ENCODE measurements at places on chromosomes 12 and 14.

DNA sequence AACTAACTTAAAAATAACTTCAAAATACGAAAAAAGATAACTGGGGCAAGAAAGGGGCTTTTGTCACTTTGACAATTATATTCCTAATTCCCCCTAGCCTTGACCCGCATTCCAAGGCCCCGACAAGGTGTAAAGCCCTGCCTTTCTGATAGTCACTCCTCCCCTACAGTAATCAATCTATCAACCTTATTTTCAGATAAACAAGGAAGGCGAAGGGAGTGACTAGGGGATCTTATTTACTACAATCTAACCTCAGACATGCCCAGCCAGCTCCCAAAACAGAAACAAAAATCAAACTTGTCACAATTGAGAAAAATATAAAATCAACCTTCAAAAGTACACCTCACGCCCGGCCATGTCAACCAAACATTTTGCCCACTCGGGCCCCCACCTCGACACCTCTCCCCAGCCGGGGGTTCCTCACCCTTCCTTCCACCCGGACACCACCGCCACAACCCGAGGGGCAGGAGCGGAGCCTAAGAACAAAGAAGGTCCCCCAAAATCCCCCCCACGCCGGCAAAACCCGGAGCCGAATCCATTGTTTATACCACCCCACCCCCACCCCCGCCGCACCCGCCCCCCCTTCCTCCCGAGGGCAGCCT is 562 bp downstream of the ZFYVE1 start:
- no peak for DNase-seq

GRCh38 chr14:51386983-51387735 is 147.1 kb downstream of the TMX1 start:
- no peak for DNase-seq

- DNase-seq, result peak; percentile 43
These were observed 88.3 kb downstream of the RPS29 start for GRCh38 chr14:49497725-49498348.

- no peak for DNase-seq
These were observed 31.0 kb upstream of the AMN1 start for GRCh38 chr12:31759632-31760459.

DNA sequence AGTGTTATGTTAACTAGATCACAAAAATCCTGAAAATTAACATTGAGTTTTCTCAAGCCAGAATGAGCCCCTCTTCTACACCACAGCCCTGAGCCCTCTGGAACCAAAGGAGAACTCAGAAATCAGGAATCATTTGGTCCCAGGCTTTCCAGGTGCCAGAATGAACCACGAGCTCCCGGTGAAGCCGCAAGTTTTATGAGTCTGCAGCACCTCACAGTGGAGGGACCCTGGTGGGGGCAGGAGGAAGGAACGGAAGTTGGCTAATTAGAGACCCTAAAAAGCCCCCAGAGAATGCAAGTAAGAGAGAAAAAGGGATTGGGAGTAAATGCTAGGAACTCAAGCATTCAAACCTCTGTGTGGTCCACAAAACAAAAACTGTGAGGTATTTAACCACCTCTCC is 52.9 kb upstream of the BCL2L14 start:
- no peak for DNase-seq

DNA sequence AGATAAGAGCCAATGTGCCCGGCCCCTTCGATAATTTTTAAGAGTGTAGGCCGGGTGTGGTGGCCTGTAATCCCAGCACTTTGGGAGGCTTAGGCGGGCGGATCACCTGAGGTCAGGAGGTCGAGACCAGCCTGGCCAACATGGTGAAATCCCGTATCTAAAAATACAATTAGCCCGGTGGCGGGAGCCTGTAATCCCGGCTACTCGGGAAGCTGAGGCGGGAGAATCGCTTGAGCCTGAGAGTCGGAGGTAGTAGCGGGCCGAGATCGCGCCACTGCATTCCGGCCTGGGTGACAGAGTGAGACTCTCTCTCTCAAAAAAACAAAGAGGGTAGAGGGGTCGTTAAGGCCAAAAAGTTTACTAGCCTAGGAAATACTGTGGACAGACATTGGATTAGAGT is 2.6 kb downstream of the KRAS start:
- DNase-seq, result no peak

DNA sequence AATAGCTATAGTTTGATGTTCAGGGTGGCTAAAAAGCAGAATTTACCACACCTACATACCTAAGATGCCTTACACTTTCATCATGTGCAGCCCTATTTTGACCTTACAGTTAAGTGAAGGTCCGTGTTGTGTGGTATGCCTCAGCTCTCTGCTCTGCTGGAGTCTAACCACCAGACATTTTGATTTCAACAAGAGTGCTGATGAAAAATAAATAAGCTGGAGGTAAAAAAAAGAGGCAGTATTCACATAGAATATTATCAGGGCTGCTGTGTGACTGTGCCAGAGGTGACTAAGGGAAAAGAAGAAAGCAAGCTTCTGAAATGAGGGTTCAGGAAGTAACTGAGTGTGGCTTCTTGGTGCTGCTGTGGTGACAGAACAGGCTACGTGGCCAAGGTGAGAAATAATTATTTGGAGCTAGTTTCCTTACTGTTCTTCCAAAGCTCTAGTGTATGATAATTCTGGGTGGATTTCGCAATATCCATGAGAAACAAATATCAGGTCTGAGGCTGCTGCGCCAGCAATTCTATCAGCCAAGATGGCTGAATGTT is 188.8 kb downstream of the STXBP6 start:
- DNase-seq, result no peak

- no peak for DNase-seq
These were observed 6.6 kb upstream of the ABCD4 start for GRCh38 chr14:74309125-74310022.

- DNase-seq, result no peak
These were observed 5.0 kb upstream of the RAB21 start for GRCh38 chr12:71749666-71750065.

GRCh38 chr14:45891417-45892080 is 638.5 kb upstream of the MIS18BP1 start:
- peak; percentile 50 for DNase-seq

- DNase-seq, result no peak
These were observed 4.3 kb downstream of the FRS2 start for GRCh38 chr12:69474456-69474855.

DNA sequence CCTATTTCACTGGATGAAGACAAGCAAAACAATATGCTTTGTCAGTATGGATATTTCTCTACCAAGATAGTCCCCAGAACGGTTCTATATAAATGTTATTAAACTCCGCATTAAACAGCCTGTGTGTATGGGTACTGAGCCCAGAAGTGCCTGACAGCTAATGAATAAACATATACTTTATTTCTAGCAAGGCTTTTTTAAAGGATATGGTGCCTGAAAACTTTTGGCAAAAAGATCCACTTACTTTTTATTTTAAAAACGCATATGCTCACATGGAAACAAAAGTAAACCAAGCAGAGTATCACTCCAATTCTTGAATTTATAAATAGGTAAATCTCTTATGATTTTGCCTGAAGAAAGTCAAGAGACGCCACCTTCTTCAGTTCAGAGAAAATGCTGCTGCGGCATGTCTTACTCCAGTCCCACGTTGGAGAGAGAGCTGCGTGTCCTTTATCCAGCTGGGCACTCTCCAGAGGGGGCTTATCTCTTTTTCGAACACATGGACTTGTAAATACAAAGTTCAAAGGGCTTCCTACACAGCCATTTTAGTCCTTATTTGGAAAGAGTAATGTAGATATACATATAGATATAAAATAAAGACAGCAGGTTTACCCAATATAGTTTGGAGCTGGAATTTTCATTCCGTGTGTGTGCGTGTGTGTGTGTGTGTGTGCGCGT is 264.2 kb downstream of the ADAMTS20 start:
- no peak for DNase-seq

DNA sequence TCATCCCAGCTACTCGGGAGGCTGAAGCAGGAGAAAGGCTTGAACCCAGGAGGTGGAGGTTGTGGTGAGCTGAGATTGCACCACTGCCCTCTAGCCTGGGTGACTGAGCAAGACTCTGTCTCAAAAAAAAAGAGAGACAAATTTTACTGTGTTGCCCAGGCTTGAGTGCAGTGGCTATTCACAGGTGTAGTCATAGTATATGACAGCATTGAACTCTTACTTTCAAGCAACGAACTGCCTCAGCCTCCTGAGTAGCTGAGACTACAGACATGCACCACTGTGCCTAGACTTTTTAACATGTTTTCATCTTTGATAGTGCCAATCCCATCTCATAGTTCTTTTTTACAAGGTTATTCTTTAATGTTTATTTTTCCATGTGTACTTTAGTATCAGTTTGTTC is 13.7 kb downstream of the ARID2 start:
- no peak for DNase-seq

GRCh38 chr12:124837249-124837897 is 26.3 kb downstream of the SCARB1 start:
- no peak for DNase-seq

GRCh38 chr14:102094101-102094500 is 7.3 kb upstream of the HSP90AA1 start:
- DNase-seq, result no peak

GRCh38 chr12:48794870-48795269 is 6.0 kb upstream of the ADCY6 start:
- DNase-seq, result no peak

DNA sequence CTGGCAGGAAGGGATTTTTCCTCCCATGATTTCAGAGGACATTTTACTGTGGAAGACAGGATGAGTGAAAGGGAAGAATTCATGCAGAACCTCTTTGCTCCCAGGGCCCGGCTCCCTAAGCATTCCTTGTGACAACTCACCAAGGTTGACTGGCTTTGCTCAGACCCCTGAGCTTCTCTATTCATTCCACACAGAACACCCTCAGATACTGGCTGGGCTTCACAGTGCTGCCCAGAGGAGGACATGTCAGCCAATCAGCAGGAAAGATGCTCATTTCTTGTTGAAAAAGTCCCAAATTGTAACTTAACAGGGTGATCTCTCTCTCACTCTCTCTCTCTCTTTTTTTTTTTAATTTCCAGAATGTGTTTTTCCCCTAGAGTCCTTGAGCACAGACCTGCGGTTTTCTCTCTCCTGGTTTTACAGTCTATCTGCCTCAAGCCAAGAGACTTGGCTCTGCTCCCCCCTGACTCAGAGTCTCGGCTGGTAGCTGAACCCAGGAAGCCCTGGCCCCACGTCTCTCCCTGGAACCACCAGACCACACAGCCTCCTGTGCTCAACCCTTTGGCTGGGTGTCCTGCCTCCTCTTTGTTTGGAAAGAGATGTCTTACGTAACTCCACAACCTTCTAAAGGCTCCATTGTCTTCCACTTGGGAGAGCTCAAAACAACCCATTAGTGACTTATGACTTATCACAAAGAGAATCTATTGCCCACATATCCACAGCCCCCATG is 43.9 kb downstream of the SSPN start:
- no peak for DNase-seq

- DNase-seq, result no peak
These were observed 58.4 kb downstream of the DCAF5 start for GRCh38 chr14:69094481-69094880.

DNA sequence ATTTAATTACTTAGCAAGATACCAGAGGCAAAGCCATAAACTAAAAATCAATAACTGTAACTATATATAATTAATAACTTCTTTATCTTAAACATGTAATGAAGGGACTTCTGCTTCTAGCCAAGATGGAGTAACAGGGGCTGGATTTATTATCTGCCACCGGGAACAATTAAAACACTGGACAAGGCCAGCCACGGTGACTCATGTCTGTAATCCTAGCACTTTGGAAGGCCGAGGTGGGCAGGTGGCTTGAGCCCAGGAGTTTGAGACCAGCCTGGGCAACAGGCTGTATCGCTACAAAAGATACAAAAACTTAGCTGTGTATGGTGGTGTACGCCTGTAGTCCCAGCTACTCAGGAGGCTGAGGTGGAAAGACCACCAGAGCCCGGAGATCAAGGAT is 113.6 kb downstream of the TAOK3 start:
- DNase-seq, result no peak

GRCh38 chr12:123034865-123035264 is 54.4 kb downstream of the ARL6IP4 start:
- DNase-seq, result no peak

DNA sequence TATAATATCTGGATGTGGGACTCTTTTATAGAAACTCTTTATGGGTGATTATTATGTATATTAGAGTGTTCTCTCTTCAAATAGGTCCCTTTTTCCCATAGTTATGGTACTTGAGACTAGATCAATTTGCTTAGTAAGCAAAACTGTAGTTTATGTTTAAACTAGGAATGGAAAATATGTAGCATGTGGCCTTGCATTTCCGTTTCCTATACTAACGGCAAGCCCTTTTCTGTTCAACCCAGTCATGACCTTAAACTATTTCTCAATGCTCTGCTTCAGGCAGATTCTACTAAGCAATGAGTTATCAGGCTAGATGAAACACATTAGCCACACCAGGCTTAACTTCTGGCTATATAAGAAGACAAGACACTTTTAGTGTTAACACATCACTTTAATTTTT is 84.6 kb downstream of the OTOGL start:
- no peak for DNase-seq

DNA sequence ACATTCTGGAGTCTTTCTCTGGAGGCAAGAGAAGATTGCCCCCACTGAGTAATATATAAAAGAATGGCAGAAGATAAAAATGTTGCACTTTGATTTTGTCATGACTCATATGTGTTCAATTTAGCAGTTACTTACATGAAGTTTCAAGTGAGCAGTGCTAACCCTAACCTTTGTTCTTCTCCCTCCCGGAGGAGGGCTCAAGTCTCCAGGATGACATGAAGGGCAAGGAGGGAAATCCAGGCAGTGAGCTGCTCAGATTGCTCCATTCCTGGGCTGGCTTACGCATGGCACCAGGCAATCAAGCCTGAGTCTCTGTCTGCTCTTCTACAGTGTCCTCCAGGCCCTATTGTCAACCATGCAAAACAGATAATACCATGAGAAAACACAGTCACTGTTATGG is 322.3 kb downstream of the DUSP6 start:
- no peak for DNase-seq

DNA sequence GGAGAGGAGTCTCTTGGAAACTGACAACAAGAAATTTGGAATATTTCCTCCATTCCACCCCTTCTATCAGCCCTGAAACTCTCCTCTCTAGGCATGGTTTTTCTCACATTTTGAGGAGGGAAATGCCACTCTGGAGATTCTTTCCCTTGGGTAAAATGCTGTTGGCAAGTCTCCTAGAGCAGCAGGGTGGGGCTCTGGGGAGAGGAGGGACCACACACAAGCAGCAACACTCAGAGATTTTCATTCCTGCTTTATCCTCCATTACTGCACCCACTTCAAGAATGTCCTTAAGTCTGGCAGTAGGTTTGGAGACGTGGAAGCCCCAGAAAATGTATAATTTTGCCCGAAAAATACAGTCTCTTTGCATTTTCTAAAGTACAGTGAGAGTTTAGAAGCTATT is 130.8 kb upstream of the FLRT2 start:
- DNase-seq, result no peak

- DNase-seq, result no peak
These were observed 165.2 kb downstream of the TSPAN9 start for GRCh38 chr12:3242199-3242863.

GRCh38 chr14:32683679-32684078 is 255.0 kb upstream of the NPAS3 start:
- no peak for DNase-seq

- DNase-seq, result no peak
These were observed 291.4 kb downstream of the NAV3 start for GRCh38 chr12:78121969-78122610.

GRCh38 chr12:88150063-88150462 is 8.0 kb downstream of the TMTC3 start:
- no peak for DNase-seq

- DNase-seq, result no peak
These were observed 237.6 kb downstream of the ATXN7L3B start for GRCh38 chr12:74775276-74775675.

- DNase-seq, result no peak
These were observed 310.0 kb upstream of the DDHD1 start for GRCh38 chr14:53462931-53463778.
